ENCODE measurements at places on chromosomes 5 and 9.
A peak's percentile ranks its signal among the peaks of the same experiment; 100 is the strongest.

DNA sequence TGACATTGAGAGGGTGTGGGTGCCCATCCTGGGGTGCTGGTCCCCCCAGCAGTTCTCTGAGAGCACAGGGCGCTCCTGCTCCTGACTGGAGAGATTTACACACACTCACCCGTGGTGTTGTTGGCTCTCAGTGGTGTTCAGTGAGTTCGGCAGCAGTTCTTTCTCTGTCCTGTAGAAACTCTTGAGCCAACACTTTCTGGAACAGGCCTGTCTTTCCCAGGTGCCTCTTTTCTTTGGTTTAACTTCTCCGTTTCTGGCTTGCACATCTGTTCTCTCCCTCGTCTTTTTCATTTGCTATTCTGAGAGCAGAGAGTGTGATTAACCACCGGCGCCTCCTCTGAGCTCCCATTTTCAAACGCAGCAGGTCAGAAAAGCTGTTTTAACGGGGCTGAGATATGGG lies 284.5 kb downstream of the IRX2 start:
- DNase-seq = no peak

GRCh38 chr5:40220260-40220659 lies 459.5 kb upstream of the PTGER4 start:
- DNase-seq = no peak

GRCh38 chr5:37847978-37848425 lies 8.2 kb upstream of the GDNF start:
- peak; percentile 93 for DNase-seq

DNA sequence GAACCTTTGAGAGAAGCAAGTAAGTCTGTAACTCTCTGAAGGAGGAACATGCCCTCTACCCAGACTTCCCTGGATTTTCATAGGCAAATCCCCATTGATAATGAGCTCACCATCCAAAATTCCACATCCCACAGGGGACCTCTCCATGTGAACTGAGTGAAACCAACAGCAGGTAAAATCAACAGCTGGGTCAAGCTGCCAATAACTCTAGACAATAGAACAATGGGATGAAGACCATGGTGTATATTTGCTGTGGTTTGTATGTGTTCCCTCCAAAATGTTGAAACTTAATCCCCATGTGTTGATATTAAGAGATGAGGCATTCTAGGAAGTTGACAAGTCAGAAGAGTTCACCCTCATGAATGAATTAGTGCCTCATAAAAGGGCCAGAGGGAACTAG lies 110.2 kb upstream of the MYO10 start:
- no peak for DNase-seq

DNA sequence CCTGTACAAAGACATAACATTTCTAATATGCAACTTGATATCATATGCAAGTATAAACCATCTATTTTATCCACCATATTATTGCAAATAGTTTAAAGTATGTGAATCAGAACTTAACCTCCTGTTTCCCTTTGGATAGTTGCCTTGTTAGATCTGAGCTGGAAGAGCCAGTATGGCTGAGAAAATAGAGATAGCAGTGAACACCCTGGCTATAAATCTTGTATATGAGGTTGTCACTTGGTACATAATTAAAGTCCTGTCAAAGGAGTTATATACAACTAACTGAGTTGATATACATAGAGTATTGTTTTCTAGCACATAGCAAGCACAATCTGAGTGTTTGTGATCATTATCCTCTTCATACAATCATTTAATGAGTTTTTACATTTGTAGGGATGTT lies 272.3 kb downstream of the NTRK2 start:
- DNase-seq = no peak

GRCh38 chr5:14988223-14988622 lies 116.6 kb upstream of the ANKH start:
- DNase-seq = no peak

DNA sequence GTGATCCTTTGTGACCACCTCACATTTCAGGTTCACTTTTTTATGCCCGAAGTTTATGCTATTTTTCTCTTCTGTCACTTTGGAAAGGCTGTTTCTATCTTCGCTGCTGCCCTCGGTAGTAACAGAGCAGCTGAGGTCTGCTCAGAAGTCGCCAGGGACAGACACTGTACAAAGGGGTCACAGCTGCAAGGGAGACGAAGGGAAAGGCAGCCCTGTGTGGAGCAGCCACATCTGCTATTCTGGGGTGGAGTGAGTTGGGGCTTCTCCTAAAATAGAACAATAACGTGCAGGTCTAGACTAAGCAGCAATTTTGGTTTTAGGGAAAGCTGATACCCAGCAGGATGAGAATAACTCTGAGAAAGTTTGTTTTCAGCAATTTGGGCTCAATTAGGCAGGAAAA lies 72.5 kb downstream of the ACTL7B start:
- DNase-seq = no peak

- no peak for DNase-seq
These were observed 28.5 kb downstream of the COL5A1 start for GRCh38 chr9:134670042-134670525.

DNA sequence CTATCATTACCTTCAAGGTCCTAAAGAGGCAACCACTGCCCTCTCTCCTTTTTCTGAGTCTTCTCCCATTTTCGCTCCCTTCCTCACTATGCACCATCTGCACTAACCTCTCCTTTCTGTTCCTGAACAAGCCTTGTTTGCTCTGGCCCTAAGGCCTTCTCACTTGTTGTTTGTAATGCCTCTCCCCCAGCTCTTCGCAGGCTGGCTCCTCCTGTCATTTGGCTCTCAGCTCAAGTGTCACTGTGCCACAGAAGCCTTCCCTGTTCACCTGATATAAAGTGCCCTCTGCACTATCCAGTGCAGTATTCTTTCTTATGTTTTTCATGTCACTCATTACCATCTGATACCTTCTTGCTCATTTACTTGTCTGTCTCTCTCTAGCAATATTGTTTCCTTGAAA lies 303.7 kb downstream of the KCNN2 start:
- no peak for DNase-seq

GRCh38 chr5:66779528-66779927 lies 183.3 kb downstream of the MAST4 start:
- DNase-seq = no peak

All from NCI-H510A (cell line).